Fibroblast of skin of right quadriceps (primary cell): ENCODE measurements at places on chromosomes 13 and 19.

DNA sequence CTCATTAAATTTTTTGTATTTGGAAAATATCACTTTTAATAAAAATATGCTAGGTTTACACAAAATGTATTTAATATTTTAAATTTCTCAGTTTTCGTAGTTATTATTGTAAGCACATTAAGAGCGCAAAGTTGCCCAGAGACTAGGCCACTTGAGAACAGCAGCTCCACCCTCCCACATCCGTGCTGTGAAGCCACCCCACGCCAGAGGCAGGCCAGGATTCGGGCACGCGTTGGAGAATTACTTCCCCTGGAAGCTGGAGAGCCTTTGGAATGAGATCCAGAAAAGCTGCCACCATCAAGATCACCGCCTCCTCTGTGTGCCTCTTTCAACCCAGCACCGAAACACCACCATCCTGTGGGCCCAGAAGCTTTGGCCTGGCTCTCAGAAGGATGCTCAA lies 41.0 kb upstream of the SPACA7 start:
- DNase-seq: no peak

- DNase-seq: no peak
These were observed 3.9 kb upstream of the ZNF135 start for GRCh38 chr19:58054901-58055874.

DNA sequence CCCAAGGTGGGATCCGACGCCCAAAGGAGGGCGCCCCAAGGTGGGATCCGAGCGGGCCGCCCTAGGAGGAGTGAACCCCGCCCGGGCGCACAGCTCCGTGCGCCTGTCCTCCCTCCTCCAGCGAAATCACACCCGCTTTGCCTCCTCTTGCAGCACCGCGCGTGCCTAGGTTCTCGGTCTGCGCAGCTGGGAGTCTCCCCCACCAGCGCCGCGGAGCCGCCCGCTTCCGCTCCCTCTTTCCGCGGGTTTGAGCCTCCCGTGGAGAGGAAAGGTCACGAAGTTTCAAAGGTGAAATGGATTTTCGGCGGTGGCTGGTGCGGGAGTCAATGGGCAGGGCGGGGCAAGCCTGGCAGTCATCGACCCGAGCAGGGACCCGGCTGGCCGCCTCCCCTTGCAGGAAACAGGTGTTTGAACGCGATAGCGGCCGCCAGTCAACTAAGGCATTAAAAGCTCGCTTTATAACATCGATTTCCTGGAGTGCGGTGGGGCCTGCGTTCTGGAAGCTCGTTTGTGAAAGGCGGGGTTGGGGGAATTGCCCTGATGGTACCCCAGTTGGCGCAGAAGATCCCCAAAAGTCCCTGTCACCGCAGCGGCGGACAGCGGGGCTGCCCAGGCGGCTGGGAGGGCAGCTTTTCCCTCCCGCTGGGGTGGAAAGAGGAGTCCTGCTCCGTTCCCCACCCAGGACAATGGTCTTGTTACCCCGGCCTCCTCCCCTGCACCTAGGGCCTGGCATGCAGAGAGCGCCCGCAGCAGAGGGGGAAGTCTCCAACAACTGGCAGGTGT lies 9.0 kb upstream of the SOX1 start:
- DNase-seq: no peak

GRCh38 chr19:33527125-33527524 lies 5.5 kb upstream of the PEPD start:
- no peak for DNase-seq
